Activated naive CD8-positive, alpha-beta T cell treated with anti-CD3 and anti-CD28 coated beads, Interleukin-2, amount 10 ng/mL, durations not matched to agents 7 days and 5 days (primary cell): ENCODE measurements at places on chromosomes 1 and 21. TPM values are rescaled to one million over a fixed set of nuclear protein-coding genes. Genes with fewer than 3 reads are reported as not detected.
A peak's percentile ranks its signal among the peaks of the same experiment; 100 is the strongest.

- no peak for DNase-seq
Measured at GRCh38 chr1:19015476-19015875, 59.0 kb upstream of the IFFO2 start.

Gene PODN
- 0.14 TPM for total RNA-seq

- DNase-seq: no peak
Measured at GRCh38 chr1:47887060-47887459, 110.1 kb downstream of the TRABD2B start.

Gene GPATCH3
- 19.6 TPM for total RNA-seq

DNA sequence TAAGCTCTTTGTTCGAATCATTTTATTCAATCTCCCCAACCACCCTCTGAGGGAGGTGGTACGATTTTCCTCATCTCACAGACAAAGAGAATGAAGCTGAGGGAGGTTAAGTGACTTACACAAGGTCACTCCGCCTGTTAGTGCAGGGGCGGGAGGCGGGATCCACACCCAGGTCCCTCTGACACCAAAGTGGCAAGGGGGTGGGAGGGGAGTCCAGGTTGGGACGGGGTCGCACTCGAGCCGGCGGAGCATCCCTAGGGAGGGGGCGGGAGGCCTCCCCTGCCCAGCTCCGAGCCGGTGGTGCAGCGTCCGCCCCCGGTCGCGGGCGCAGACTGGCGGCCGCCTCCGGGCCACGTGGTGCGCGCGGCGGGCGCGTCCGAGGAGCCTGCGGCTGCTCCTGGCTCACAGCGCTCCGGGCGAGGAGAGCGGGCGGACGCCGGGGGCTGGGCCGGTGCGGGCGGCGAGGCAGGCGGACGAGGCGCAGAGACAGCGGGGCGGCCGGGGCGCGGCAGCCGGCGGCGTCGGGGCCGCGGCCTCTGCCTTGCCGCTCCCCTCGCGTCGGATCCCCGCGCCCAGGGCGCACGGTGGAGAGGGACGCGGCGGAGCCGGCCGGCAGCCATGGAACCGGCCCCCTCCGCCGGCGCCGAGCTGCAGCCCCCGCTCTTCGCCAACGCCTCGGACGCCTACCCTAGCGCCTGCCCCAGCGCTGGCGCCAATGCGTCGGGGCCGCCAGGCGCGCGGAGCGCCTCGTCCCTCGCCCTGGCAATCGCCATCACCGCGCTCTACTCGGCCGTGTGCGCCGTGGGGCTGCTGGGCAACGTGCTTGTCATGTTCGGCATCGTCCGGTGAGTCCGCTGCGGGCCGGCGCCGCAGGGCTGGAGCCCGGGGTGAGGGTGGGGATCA, at the start of gene OPRD1:
OPRD1 (plus strand) TSS at position 405 of the 903 bp plus-strand sequence; CDS start at position 619, 214 bp downstream.
- DNase-seq: peak; percentile 35

DNA sequence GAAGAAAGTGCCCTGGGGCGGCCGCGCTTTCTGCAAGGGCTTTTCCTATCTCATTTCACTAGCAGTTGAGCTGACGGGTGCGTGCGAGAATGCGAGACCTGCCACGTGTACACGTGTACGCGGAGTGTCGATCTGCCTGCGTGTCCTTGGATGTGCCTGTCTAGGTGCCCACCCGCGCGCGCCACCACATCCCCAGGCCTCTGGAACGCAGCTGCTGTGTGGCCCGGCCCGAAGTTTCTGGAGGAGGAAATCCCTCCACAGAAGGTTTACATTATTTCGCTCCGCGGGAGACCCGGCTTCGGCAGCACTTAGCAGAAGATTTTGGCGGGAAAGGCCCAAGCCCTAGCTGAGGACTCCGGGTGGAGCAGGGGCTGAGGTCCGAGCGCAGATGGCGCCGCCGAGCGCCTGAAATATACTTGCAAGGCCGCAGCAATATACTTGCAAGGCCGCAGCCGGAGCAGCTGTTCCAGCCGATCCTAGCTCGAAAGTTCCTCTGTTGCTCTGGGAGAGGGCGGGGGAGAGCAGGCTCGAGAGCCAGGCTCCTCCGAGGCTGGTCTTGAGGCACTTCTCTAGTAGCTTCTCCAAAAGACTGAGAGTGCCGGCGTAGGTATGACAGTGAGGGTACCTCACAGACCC, 3.9 kb downstream of the TBX15 start:
- no peak for DNase-seq

Gene OR2T2
- not detected for total RNA-seq

- DNase-seq: no peak
Measured at GRCh38 chr1:118920124-118920717, 67.9 kb downstream of the TBX15 start.

- DNase-seq: peak; percentile 32
Measured at GRCh38 chr21:37166733-37167132, 93.7 kb downstream of the TTC3 start.
